HepG2 (cell line): ENCODE measurements at places on chromosomes 4 and X. TPM values are rescaled to one million over a fixed set of nuclear protein-coding genes. Genes with fewer than 3 reads are reported as not detected.

DNA sequence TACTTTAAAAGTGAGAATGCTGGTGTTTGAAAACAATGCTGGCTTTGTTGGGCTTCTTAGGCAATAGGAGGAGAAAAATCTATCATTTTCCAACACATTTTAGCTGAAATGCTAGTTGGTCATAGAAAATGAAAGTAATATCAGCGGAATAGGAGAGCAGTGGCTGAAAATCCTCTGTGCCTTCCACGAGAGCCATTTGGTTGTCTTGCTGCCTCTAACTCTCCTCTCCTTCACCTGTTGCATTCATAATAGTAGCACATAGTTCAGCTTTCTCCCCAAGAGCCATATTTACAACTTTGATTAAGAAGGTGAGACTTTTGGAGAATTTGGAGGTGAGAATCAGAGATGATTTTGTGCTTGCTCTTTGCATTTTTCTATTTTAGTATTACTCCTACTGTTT lies 849.4 kb upstream of the FTHL17 start:
- DNase-seq = no peak

DNA sequence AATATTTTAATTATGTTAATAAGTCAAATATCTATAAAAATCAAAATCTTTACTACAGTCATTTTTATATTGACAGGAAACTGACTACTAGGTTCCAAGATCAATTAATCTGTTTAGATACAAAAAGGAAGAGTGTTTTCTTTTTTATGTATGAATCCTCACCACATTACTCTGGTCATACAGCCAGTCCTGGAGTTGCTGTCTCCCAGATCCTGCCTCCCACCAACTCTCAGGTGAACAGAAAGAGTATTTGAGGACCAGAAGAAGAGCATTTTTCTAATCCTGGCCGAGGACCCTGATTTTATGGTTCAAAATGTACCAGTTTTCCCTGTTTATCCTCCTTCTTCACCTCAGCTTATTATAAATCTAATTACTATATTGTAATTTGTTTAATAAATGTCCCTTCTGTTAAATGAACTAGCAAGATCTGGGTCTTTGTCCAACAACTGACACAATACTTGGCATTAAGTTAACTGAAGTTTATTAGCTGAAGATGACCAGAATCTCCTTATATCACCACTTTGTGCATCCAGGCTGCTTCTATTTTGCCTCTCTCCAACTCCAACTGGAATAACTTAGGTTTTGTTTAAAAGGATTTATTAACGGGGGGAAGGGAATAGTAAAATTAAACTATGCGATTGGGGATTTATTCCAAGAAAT lies 224.4 kb upstream of the PCDH7 start:
- DNase-seq = no peak

DNA sequence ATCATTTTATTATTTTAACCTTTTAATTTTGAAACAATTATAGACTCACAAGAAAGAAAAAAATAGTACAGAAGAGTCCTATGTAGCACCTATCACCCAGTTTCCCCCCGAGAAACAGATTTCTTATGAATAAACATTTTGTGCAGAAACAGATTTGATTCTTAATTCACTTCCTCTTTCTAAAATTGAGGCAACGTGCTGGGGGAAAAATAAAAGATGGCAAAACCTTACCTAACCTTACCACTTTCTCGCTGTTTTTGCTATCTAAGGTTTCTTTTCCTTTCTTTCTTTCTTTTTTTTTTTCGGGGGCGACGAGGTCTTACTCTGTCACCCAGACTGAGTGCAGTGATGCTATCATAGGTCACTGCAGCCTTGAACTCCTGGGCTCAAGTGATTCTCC lies 4.3 kb upstream of the CLNK start:
- no peak for DNase-seq

GRCh38 chrX:23616361-23616760 lies 50.9 kb upstream of the PRDX4 start:
- DNase-seq = peak; percentile 0

DNA sequence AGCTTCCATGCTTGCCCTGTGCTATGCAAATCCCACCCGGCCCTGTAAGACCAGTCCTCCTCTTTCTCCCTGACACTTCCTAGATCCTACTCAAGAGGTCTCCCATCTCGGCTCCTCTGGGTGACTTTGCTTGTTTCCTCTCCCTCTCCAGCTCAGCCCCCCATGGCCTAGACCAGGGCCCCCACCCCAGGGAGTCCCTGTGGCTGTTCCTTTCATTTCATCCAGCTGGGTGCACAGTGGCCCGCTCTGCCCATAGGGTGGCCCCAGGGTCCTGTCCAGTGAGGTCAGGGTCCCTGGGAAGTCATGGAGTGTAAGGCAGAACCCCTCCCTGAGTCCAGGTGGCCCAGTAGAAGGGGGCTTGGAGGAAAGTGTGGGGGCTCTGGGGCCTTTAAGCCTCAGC lies 52.3 kb upstream of the NKX1-1 start:
- DNase-seq = no peak

GNPDA2 gene
- 4.2 and 5.4 TPM in 2 replicates for polyA plus RNA-seq

FANCB gene
- 0.59 and 1.0 TPM in 2 replicates for polyA plus RNA-seq

LGI2 gene
- polyA plus RNA-seq = not detected in 2 replicates
